ENCODE measurements at places on chromosomes 5 and 9.

DNA sequence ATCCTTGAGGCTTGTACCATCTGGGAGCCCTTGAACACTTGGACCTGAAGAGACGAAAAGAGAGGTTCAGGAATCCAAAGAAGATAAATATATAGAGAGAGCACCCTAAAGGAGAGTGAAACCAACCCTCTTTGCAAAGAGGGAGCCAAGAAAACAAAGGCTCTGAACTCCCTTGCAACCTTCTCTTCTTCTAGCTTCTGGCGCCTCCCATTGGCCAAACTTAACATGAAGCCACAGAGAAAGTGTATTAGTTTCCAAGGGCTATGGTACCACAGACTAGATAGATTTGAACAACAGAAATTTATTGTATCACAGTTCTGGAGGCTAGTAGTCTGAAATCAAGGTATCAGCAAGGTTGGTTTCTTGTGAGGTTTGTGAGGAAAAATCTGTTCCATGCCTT lies 175.1 kb downstream of the HCN1 start:
- H3K27me3 ChIP-seq, result no peaks in the 10 kb centered on the region
- no peaks in the 10 kb centered on the region for H3K36me3 ChIP-seq
- H3K27ac ChIP-seq, result no peak overlapping the region
- no peak overlapping the region for H3K4me3 ChIP-seq

DNA sequence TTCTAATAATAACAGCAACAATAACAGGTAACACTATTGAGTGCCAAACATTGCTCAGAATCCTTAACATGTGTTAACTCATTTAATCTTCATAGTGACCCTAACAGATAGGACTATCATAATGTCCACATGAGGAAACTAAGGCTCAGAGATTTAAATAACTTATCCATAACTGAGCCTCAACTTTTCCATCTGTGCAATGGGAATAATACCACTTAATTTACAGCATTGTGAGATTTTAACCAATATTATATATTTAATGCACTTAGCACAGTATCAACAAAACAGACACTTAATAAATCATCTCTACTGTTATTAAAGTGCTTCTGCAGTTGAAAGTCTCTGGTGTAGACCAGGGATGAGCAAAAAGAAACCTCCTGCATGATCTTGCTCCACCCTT lies 28.2 kb downstream of the TTC39B start:
- H3K4me1 ChIP-seq, result peaks cover 9% of the 10 kb centered on the region
- no peak overlapping the region for H3K4me3 ChIP-seq
- ATAC-seq, result no peak
- H3K27ac ChIP-seq, result peak overlapping the region; percentile 31

GRCh38 chr5:56327809-56328208 lies 94.7 kb upstream of the ANKRD55 start:
- peak overlapping the region; percentile 99 for H3K27ac ChIP-seq
- peak overlapping the region; percentile 64 for H3K4me3 ChIP-seq
- peaks cover 63% of the 10 kb centered on the region for H3K4me1 ChIP-seq
- no peaks in the 10 kb centered on the region for H3K27me3 ChIP-seq
- ATAC-seq, result peak; percentile 80

DNA sequence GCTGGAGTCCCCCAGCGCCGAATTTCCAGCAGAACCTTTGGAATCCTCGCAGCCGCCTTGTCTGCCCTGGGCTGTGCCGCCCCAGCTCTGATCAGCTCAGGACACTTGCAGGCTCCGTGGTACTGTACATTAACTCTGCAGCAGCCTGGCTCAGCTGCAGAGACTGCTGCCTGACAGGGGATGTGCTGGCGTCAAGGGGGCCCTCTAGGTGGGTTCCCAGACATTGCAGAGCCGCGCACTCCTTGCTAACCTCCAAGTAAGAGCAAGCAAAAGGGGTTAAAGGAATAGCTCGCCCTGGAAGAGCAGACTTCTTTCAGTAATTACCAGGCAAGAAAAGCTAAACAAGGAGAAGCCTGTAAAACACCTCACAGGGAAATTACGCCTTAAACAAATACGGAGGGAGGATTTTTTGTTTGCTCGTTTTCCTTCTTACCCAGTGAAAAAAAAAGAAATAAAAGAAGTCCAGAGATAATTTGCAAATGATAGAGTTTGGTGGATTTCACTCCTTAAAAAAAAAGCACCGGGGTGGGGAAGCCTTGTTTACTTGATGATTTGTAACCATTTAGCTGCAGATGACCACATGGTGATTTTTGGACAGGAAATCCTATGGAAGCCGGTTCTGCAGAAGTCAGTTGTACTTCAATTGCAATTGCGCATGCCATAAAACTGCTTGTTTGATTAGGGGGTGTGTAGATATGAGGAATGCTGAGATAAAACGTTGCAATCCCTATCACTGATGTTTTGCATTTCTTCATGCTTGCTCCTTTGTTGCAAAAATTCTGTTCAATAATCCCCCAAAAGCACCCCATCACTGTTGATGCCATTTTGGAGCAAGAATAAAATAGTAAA lies 305.8 kb downstream of the PDE4D start:
- H3K4me3 ChIP-seq, result no peak overlapping the region
- no peaks in the 10 kb centered on the region for H3K36me3 ChIP-seq
- ATAC-seq, result no peak
- H3K27me3 ChIP-seq, result peaks cover 17% of the 10 kb centered on the region

DNA sequence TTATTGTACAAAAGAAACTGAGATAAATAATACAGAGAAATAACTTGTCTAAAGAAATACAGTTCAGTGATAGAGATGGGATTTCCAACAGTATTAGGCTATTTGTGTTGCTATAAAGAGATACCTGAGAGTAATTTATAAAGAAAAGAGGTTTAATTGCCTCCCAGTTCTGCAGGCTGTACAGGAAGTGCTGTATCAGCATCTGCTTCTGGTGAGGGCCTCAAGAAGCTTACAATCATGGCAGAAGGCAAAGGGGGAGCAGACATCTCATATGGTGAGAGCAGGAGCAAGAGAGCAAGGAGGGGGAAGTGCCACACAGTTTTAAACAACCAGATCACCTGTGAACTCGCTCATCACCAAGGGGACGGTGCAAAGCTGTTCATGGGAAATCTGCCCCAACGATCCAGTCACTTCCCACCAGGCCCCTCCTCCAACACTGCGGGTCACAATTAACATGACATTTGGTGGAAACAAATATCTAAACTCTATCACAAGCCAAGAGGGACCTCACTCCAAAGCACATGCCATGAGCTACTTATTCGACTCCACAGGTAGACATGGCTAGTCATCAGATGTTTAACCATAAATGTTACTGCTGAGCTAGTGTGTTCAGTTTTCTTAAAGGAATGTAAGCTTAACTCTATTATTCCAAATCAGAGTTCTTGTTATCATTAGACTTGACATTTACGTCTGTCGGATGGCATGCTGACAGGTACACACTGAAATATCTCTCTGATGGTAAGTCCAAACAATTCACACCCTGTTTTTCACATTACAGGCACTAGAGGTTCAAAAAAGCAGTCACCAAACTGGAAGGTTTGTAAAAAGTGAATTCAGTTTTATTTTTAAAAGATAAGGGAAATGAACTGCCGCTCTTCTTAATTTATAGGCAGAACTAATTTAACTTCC lies 82.2 kb downstream of the AUH start:
- no peaks in the 10 kb centered on the region for H3K27me3 ChIP-seq
- no peak overlapping the region for H3K4me3 ChIP-seq
- H3K36me3 ChIP-seq, result peaks cover 46% of the 10 kb centered on the region
- peaks cover 18% of the 10 kb centered on the region for H3K4me1 ChIP-seq

DNA sequence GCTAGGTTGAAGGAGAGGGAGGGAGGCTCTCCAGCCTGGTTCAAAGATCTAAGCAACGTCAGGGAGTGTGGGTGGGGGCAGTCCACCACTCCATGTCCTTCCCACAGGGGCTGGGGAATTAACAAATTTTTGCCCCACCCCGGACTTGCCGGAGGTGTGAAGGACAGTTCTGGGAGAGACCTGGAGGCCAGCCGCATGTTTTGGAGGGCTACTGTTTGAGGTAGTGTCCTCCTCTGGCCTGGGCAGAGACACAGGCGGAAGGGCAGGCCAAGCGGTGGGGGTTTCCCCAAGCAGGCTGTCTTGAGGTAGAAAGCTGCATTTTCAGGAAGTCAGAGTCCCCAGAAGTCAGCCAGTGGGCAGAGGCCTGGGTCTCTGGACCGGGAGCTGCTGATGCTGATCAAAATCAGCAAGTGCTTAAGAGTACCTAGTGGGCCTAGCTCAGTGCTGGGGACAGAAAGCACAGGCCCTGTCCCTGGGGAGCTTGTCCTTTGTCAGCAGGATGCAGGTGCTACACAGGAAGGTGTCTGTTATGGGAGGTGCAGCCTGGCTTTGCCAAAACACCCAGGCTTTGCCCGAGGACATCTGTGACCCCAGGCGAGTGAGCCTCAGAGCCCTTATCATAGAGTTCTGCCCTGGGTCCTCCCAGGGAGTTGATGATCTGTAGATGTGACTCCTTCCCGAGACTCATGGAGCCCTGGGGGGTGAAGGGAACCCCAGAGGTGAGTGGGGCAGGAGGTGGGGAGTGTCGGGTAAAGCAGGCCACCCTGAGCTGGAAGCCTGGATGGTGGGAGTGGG lies 18.5 kb downstream of the JADE2 start:
- peak overlapping the region; percentile 99 for H3K27ac ChIP-seq
- peaks cover 20% of the 10 kb centered on the region for H3K4me1 ChIP-seq
- ATAC-seq, result peak; percentile 93
- H3K36me3 ChIP-seq, result peaks cover 75% of the 10 kb centered on the region
- no peaks in the 10 kb centered on the region for H3K27me3 ChIP-seq
- peak overlapping the region; percentile 95 for H3K4me3 ChIP-seq

GRCh38 chr9:114033397-114034103 lies 44.5 kb downstream of the AMBP start:
- no peaks in the 10 kb centered on the region for H3K36me3 ChIP-seq
- H3K27ac ChIP-seq, result no peak overlapping the region
- no peaks in the 10 kb centered on the region for H3K4me1 ChIP-seq
- H3K27me3 ChIP-seq, result no peaks in the 10 kb centered on the region
- H3K4me3 ChIP-seq, result no peak overlapping the region

DNA sequence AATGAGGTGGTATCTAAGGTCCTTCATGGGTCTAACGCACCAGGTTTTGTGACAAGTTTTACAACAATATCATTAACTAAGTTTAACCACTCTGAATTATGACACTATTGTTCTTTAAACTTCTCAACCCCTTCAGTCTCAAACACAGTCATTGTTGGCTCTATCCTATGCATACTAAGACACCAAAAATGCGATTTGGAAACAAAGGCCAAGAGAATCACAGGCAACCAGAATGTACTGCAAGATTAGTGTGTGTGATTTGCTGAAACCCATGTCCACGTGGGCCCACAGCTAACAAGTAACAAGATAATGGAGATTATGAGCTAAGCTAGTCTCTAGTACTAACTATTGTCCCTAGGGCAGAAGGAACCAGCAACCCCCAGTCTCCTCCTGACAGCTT lies 142.2 kb upstream of the RANBP3L start:
- ATAC-seq, result no peak
- H3K36me3 ChIP-seq, result no peaks in the 10 kb centered on the region
- H3K27ac ChIP-seq, result no peak overlapping the region
- peaks cover 21% of the 10 kb centered on the region for H3K27me3 ChIP-seq
- no peak overlapping the region for H3K4me3 ChIP-seq

DNA sequence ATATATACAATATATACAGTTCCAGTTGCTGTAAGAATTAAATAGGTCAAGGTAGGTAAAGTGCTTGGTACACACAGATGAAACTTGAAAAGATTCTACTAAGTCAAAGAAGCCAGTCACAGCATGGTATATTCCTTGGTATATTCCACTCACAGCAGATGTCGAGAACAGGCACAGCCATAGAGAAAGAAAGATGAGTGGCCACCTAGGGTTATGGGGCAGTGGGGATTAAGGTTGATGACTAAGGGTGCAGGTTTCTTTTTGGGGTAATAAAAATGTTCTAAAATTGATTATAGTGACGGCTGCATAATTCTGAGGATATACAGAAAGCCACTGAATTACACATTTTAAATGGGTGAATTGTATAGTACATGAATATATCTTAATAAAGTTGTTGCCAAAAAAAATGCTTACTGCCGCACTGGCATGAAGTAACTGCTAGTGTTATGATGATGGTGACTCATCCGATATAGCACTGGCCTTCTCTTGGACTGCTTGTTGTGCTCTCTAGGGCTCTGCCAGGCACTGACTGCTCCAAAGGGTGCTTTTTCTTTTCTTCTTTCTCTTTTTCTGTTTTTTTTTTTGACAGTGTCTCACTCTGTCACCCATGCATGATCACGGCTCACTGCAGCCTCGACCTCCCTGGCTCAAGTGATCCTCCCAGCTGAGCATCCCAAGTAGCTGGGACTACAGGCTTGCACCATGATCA lies 23.5 kb downstream of the TBC1D2 start:
- H3K4me3 ChIP-seq, result no peak overlapping the region
- H3K36me3 ChIP-seq, result peaks cover 55% of the 10 kb centered on the region
- H3K27ac ChIP-seq, result no peak overlapping the region
- H3K27me3 ChIP-seq, result no peaks in the 10 kb centered on the region

GRCh38 chr5:34905564-34905963 lies 9.7 kb downstream of the RAD1 start:
- H3K36me3 ChIP-seq, result peaks cover 69% of the 10 kb centered on the region
- H3K27ac ChIP-seq, result no peak overlapping the region
- no peaks in the 10 kb centered on the region for H3K4me1 ChIP-seq
- no peak for ATAC-seq

DNA sequence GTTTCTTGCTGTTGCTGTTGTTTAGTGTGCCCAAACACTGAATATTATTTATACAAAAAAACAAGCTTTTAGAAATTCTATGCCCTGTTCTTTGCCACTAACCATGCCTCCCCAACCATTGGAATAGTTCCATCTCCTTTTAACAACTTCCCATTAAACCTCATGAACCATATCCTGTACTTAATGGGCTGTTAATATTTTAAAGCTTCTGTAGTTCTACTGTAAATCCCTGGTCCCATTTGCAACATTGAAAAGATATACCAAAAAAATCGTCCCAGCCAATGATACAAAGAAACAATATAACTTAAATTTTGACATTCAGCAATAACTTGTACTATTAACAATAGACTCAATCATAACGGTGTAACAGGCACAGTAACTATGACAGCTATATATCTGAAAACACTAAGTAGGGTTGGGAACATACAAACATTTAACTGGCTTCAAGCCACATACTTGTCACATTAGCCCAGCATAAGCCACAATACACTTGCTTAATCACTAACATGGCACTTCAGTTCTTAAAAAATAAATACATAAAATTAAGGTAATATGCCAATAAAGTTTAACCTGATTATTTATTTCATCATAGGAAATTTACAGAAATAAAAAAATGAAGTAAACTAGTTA lies 86.1 kb downstream of the ADAMTS6 start:
- no peak overlapping the region for H3K4me3 ChIP-seq
- no peak overlapping the region for H3K27ac ChIP-seq
- ATAC-seq, result no peak
- H3K36me3 ChIP-seq, result no peaks in the 10 kb centered on the region

DNA sequence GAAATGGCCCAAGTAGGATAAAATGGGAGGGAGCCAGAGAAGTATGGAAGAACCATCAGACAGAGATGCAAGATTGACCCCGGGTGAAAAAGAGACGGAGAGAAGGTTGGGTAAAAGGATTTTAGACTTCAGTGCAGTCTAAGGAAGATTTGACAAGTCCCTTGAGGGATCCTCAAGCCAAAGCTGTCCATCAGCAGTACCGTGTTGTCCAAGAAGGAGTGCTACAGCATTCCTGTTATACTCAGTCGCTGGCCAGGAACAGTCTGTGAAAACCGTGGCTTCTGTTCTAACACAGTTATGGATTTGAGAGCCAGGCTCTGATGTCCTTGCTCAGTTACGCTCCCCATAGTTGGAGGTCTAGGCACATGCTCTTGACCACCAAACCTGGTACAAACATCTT lies 383.9 kb upstream of the DAB2 start:
- H3K27me3 ChIP-seq, result peaks cover 7% of the 10 kb centered on the region
- no peak overlapping the region for H3K4me3 ChIP-seq
- no peaks in the 10 kb centered on the region for H3K36me3 ChIP-seq
- no peak overlapping the region for H3K27ac ChIP-seq

GRCh38 chr5:14022971-14023370 lies 78.5 kb upstream of the DNAH5 start:
- no peaks in the 10 kb centered on the region for H3K4me1 ChIP-seq
- no peak for ATAC-seq
- no peaks in the 10 kb centered on the region for H3K36me3 ChIP-seq
- H3K4me3 ChIP-seq, result no peak overlapping the region
- H3K27me3 ChIP-seq, result peaks cover 6% of the 10 kb centered on the region
- H3K27ac ChIP-seq, result no peak overlapping the region

Measured in activated T-helper 17 cell treated with anti-CD3 and anti-CD28 coated beads, Interleukin-2, amount 50 U/mL, for 72 hours (primary cell).